CD4-positive, alpha-beta T cell (primary cell): ENCODE measurements at places on chromosomes 13 and 19.
A peak's percentile ranks its signal among the peaks of the same experiment; 100 is the strongest.

DNA sequence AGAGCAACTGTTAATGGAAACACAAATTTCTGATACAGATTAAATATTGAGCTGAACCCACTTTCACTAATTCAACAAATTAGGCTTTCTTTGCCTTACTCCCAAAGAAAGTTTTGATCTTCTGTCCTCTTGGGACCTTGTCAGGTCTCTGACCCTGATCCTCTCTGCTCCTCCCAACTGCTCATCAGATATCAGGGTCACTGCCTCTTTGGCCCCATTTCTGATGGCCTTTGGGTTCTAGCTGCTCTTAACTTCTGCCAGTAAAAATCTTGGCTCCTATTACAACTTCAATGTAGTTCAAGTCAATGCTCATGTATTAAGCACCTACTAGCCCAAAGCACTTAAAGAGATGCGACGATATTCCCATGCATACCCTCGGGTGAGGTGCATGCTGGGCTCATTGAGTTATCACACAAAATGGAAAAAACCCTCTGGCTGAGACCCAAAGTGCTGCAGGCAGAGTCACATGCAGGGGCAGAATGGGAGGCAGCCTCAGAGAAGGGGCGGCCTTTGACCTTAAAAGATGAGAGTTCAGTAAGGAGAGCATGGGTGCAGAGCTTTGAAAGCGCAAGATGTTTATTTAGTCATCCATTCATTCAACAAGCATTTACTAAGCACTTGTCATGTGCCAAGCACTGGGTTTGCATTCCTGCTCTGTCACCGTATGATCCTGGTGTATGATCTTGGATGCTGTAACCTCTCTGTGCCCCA, 183.4 kb downstream of the USP12 start:
- DNase-seq, result no peak

GRCh38 chr19:51124729-51125128, at the start of gene SIGLEC9:
Gene SIGLEC9 (plus strand): TSS chr19:51124906. CDS start chr19:51124975, 69 bp downstream.
- no peak for DNase-seq

DNA sequence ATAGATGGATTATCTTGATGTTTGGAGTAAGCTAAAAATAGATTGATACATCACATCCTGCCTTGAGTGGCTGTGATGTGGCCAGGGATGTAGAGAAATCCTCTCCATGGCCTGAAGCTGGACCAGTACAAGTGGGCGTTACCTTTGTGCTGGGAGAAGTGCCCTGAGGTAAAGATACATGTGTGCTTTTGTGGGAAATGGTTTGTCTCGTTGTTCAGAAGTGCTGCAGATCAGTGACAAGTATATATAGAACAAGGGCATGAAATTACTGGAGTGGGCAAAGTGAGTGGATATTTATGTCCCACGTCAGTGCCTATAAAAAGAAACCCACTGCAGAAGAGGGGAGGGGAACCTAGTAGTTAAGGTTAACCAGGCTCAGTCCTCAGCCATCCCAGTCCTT, 12.2 kb upstream of the ZNF304 start:
- DNase-seq, result no peak

DNA sequence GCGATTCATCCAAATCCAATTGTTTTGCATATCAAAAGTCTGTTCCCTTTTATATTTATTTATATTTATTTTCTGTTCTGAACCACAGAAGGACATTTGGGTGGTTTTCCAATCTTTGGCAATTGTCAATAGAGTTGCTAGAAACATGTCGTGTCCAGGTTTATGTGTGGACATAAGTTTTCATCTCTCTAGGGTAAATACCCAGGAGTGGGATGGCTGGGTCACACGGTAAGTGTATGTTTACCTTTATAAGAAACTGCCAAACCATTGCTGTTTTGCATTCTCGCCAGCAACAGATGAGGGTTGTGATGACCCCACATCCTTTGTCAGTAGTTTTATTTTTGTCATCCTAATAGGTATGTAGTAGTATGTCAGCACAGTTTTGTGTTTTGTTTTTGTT, 12.5 kb downstream of the AP1M1 start:
- no peak for DNase-seq

- DNase-seq, result no peak
Observed at GRCh38 chr19:24140591-24140990, 53.6 kb downstream of the ZNF254 start.

- no peak for DNase-seq
Observed at GRCh38 chr19:46660551-46661019, 397 bp downstream of the DACT3 start.

- DNase-seq, result no peak
Observed at GRCh38 chr13:33676045-33676989, 141.6 kb upstream of the RFC3 start.

GRCh38 chr13:72839831-72840426, 58.0 kb downstream of the PIBF1 start:
- peak; percentile 15 for DNase-seq

- DNase-seq, result no peak
Observed at GRCh38 chr19:14410091-14411051, 8.8 kb downstream of the DDX39A start.

GRCh38 chr19:57947088-57947418, 453 bp downstream of the ZNF256 start:
- DNase-seq, result no peak

DNA sequence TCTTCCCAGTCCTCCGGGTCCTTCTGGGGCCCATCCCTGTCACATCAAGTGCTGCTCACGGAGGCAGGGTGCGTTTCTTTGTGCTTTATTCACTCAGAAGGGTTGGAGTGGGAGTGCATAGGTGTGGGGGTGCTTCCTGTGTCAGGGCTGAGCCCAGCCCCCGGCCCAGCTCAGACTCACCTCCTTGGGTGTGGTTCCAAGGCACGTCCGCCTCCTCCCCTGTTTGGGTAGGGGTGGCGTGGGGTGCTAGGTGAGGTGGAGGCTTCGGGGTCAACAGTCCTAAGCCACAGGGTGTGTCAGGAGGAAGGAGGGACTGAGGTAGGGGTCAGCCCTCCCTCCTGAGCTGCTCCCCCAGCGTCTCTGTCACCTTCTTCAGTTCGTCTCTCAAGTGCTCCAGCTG, 3.1 kb downstream of the CCER2 start:
- DNase-seq, result no peak

DNA sequence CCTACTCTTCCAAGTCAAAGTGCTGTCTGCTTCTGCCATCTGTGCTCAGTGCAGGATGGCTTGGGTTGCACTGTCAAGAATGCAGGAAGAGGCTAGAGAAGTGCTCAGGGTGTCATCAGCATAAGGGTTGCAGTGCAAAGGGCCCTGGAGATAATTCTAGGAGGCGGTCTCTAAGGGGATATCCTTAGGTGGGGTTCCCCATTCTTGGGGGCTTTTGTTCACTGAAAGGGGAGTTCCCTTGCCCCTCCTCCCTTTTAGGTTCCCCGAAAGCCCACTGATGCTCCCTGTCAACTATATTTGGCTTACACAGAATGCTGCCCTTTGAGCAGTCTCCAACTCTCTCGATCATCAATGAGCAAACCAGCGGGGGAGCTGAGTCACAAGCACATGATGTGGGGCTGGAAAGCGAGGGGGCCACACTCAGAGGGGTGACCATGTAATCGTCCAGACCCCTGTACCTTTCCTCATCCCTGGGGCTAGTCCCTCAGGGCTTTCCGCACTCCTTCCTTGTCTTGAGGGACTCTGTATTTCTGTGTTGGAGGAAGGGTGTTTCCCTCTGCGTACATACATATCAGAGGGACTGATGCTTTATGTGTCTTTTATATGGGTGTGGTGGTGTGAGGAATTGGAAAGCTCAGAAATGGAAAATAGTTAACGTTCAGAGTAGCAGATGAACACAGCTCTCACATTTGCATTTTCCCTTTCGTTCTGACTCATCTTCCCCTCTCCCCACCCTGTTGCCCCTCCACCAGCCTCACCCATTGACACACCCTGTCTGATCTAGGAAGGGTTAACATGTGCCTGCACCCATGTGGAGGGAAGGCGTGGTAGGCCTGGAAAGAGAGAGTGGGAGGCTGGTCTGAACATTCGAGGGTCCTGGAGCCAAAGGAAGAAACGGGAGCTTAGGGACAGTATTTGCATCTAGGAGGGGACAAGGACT, 6.7 kb downstream of the ZBTB32 start:
- no peak for DNase-seq

DNA sequence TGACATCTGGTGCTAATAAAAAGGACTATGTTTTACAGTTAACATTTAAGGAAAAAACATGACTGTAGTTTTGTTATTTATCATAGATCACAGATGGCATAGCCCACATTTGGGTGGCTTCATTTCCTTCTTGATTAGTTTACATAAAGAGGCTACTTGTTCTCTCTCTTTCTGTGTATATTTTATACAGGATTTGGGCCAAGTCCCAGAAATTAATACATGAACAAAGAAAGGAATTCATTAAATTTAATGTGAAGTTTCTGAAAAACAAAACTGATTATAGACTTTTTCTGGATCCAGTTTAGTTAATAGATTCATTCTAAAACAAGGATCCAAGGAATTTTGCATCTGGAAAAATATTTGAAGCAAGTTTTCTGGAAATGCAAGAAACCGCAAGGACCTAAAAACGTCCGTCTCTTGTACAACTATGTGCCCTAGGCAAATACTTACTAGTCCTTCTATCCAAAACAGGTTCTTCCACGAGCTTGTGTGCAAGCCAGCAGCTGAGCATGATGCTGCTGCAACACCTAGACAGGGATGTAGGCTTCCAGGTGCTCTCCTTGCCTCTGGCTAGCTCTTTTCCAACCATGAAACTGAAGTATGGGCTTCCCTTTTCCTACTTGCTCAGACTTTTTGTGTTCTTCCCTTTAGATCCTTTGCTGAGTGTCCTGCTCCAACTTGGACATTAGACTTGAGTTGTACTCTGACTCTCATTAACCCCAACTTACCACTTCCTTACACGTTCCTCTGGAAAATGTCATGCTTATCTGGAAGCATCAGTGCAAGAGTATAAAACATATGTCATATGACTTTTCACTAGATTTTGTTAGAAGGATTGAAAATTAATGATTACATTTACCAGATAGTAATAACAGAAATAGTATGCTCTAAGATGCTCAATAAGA, 161.5 kb upstream of the STARD13 start:
- DNase-seq, result no peak

DNA sequence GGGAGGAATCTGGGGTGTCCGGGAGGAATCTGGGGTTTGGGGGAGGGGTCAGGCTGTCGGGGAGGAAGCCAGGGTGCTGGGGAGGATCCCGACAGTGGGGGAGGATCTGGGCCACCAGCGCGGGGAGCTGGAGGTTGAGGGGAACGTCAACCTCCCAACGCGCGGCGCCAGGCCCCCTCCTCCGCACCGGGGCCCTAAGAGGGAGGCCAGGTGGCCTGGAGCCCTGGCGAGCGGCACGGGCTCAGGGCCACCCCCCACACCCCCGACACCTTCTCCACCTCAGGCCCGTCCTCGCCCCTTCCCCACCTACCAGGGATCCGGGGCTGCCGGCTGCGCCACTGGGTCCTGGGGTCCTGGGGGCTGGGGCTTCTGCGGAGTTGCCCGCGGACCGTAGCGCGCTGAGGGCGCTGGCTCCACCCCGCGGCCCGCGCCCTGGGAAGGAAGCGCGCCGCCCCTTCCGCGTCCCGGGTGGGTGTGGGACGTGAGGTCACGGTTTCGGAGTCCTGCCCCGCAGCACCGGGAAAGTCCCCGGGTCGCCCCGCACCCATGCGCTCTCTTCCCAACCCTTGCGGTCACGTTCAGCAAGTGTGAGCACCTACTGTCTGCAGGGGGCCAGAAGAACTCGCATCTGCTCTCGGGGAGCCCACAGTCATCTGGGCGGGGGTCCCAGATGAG, at the start of gene TICAM1:
Gene TICAM1 (minus strand): TSS at position 409 of the 675 bp plus-strand sequence. CDS start 13,335 bp downstream, outside the sequence.
- peak; percentile 88 for DNase-seq

GRCh38 chr13:108834193-108834592, 204.8 kb downstream of the MYO16 start:
- DNase-seq, result no peak

GRCh38 chr13:83450591-83450990, 431.7 kb downstream of the SLITRK1 start:
- DNase-seq, result no peak

DNA sequence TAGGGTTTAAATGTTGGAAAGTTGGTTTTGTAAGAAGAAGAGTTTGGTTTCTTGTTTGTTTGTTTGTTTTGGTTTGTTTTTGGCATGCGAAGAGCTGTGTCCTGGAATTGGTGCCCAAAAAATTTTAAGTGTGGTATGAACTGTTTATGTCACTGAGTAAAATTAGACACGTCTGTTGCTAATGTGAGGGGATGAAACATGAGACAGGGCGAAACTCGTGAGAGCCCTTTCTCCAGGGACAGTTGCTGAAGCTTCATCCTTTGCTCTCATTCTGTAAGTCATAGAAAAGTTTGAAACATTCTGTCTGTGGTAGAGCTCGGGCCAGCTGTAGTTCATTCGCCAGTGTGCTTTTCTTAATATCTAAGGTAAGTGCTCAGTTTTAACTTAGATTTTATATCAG, at the start of gene SGCG:
Gene SGCG (plus strand): TSS at position 269 of the 400 bp plus-strand sequence. CDS start 22,716 bp downstream, outside the sequence.
- DNase-seq, result no peak

- no peak for DNase-seq
Observed at GRCh38 chr13:27018882-27019281, 152.7 kb downstream of the USP12 start.

DNA sequence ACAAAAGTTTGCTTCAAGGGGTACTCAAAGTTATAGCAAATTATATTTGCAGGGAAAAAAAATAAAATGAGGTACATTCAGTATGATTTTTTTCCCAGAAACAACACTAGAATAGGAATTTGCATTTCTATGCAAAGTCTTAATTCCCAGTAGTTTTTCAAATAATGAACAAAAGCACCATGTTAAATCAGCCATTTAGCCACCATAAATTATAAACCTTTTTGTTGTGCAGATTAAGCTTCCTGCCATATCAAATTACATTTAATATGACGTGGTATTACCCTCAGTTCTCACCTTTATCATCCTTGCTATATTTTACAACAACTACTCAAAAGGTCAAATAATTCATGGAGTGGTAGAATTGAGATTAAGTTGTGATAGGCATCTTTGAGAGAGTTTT, 136.6 kb upstream of the FRY start:
- no peak for DNase-seq

GRCh38 chr19:7500811-7501450, 12.1 kb upstream of the PEX11G start:
- DNase-seq, result no peak

GRCh38 chr19:44657211-44657921, 13.7 kb downstream of the PVR start:
- peak; percentile 64 for DNase-seq

- DNase-seq, result no peak
Observed at GRCh38 chr13:79973533-79973963, 367.4 kb downstream of the SPRY2 start.

DNA sequence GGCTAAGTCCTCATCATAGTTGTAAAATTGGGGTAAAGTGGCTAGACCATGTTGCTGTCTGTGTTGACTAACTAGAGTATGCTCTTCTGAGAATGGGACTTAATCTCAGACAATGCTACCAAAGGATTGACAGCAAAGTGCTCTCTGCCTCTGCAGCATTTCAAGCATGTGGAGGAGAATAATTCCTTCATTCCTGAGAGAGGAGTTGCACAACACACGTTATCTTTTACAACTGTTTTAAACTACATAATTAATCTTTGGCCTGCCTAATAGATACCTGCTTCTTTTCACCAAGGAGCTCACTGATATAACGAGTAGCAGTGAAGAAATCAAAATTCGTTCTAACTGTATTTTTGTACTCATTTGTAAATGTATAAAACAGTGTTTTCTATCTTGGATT, 2172.2 kb downstream of the PCDH9 start:
- DNase-seq, result no peak
